ENCODE measurements at places on chromosomes 12 and 14. TPM values are rescaled to one million over a fixed set of nuclear protein-coding genes. Genes with fewer than 3 reads are reported as not detected.

PLD4 gene
- total RNA-seq, result 0.27 TPM

P2RX2 gene
- not detected for total RNA-seq

CYP46A1 gene
- 3.0 TPM for total RNA-seq

HOXC4 gene
- total RNA-seq, result not detected

SYCP3 gene
- not detected for total RNA-seq

CLEC4D gene
- total RNA-seq, result not detected

BICDL1 gene
- 4.7 TPM for total RNA-seq

CMKLR1 gene
- 6.4 TPM for total RNA-seq

SETD1B gene
- 9.0 TPM for total RNA-seq

FIGNL2 gene
- 0.35 TPM for total RNA-seq

MYBPC1 gene
- 3.9 TPM for total RNA-seq

SH2B3 gene
- total RNA-seq, result 45.1 TPM

SMCO2 gene
- total RNA-seq, result not detected
